ENCODE measurements at places on chromosomes 1 and 21. TPM values are rescaled to one million over a fixed set of nuclear protein-coding genes. Genes with fewer than 3 reads are reported as not detected.

DNA sequence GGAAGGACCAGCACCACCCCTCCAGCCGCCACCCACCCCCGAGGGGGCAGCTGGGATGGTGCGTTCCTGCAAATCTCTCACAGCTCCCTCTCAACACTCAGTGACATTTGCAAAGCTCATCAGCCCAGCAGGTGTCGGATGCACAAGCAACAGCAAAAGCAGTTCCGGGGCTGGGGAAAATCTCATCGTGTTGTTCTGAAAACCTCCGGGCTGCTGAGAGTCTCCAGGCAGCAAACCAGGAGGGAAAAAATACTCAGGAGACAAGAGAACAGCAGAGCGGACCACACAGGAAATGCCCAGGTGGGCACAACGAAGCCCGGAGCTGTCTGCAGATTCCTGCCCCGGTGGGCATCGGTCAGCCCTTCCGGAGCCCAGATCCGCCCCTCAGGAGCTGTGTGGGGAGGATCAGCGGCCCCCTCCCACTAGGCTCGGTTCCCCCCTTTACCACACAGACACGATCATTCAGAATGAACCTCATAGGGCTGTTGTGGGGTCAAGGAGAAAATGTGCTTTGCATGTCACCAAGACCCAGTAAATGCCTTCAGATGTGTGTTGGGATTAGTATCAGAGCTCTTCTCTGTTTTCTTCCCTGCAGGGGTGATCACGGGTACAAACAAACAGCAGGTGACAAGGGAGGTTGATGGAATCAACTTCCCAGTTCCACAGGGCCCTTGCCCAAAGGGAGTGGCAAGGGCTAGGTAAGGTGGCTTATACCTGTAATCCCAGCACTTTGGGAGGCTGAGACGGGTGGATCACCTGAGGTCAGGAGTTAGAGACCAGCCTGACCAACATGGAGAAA is 127.0 kb upstream of the TIAM1 start:
- no peak for DNase-seq

GRCh38 chr21:32198384-32198783 is 80.5 kb downstream of the MIS18A start:
- no peak for DNase-seq

DNA sequence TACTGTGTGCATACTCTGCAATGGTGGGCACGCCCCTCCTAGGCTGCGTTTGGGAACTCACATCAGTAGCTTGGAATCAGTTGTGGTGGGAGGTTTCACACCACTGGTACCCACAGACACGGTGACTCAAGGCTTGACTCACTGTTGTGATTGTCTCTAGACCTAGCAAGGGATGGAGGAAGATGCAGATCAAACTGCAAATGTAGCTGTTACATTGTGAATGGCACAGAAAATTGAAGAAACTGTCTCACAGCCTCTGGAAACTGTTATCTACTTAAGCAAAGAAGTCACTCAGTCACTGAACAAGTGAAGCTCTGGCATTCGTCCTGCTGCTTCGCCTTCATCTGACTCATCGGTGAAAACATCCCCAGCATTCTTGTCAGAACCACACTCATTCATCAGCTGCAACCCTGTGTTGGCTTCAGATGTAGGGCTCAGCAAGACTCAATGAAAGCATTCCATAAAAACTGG is 59.5 kb downstream of the POFUT2 start:
- DNase-seq = no peak

Gene OR6N1
- not detected for total RNA-seq

Gene MRPL20
- total RNA-seq = 52.9 TPM

GRCh38 chr1:56147459-56147858 is 431.9 kb downstream of the PLPP3 start:
- no peak for DNase-seq

DNA sequence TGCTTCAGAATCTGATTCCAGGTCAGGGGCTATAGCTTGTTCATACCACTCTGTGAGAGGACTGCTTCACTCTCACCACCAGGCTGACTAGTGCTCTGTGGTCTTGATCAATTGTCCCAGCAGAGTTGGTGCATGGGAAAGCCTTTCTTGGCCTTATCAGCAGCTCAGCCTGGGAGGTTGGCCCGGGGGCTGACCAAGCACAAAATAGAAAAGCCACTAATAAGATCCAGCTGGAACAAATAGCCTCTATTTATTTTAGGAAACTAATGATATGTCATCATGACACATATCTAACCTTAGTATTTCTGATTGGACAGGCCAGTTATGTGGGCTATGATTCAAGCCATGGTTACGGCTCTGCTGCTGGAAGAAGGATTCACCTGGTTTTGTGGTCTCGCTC is 134.2 kb downstream of the GDAP2 start:
- no peak for DNase-seq

DNA sequence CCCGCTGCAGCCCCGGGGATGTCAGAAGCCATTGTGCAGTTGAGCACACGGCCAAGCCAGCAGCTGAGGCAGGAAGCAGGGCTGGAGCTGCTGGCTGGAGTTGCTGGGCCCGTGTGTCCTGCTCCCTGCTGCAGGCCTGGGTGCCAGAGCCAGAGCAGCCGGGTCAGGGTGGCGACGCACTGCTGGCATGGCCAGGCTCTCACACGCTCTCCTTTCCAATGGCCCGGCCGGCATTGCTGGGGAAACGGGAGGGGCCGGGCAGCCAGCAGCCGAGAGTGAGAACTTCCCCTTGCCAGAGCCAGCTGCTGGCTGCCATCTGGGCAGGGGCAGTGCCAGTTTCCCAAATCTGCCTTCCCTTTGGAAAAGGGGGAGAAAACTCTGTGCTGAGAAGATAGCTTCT is 82.4 kb upstream of the PROX1 start:
- no peak for DNase-seq

Gene PLA2G2D
- not detected for total RNA-seq

GRCh38 chr1:234539666-234540403 is 60.9 kb upstream of the TARBP1 start:
- DNase-seq = peak; percentile 18

DNA sequence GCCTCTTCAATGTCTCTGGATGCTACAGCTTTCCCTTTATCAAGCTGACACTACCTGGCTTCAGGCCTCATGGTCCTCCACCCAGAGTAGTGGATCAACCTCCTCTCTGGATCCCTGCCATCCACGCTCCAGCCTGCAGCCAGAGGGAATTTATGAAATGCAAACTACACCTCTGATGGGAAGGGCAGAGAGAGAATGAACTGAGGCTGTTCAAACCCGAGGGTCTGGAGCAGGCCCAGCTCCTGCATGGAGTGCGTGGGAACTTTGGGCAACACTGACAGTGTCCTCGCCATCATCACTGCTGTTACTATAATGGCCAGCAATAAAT is 157.8 kb downstream of the TRABD2B start:
- no peak for DNase-seq

DNA sequence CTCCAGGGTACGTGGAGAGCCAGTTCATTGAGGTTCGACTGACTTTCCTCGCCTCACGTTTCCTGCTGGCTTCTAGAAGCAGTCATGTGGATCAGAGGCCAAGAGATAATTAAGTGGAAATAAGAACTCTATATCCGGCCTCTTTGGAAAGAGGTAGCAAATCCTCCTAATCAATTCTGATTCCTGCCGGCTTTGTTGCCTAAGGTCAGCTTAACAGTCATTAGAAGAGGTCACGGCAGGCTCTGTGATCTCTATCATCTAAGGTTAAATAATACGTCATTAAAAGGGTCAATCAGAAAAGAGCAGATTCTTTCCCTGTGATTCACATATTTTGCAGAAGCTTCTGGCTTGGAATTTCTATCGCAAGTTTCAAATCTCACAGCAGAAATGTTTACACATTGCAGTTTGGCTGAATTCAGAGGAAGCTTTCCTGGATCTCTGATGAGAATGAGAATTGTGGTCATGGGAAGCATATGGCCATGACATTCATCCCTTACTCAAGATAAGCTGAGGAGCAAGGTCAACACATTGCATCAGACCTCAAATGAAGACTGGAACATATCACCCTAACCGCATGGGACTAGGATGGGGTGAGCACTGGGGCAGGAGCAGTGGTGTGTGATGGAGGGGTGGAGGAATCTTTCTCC is 189.4 kb downstream of the PBX1 start:
- no peak for DNase-seq

Data from left lobe of liver (tissue), 2 donors.